Activated CD8-positive, alpha-beta T cell treated with anti-CD3 and anti-CD28 coated beads for 36 hours (primary cell): ENCODE measurements at places on chromosomes 7 and 10. TPM values are rescaled to one million over a fixed set of nuclear protein-coding genes. Genes with fewer than 3 reads are reported as not detected.

The MYOZ1 gene
- total RNA-seq, result not detected

DNA sequence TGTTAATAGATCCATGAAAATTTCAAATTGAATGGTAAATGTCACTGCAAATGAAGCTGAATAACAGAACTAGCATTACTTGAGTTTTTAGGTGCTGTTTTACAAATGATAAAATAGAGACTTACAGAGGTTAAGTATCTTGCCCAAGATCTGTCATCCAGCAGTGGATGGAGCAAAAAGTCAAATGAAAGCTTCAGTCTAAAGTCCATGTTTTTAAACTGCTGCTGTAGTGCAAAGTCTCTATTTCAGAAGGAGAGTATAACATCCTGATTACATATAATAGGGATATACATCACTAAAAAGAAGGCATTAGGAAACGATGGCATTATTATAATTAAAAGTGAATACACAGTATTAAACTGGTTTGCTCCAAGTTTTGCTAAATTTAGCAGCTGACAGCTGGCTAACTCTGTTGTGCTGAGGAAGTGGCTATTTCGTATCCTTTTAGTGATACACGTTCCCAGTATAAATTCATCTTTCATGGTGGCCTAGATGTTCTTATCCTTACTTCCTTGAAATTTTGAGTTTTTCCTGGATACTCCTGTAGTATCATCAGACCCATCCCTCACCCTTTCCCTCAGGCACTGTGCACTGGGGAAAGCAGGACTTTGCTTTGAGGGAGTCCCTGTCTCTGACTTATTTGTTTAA is 603.2 kb downstream of the MAGI2 start:
- H3K27ac ChIP-seq, result no peak overlapping the region
- no peaks in the 10 kb centered on the region for H3K36me3 ChIP-seq
- no peak overlapping the region for H3K4me3 ChIP-seq
- DNase-seq, result no peak
- no peaks in the 10 kb centered on the region for H3K27me3 ChIP-seq
- no peaks in the 10 kb centered on the region for H3K4me1 ChIP-seq

DNA sequence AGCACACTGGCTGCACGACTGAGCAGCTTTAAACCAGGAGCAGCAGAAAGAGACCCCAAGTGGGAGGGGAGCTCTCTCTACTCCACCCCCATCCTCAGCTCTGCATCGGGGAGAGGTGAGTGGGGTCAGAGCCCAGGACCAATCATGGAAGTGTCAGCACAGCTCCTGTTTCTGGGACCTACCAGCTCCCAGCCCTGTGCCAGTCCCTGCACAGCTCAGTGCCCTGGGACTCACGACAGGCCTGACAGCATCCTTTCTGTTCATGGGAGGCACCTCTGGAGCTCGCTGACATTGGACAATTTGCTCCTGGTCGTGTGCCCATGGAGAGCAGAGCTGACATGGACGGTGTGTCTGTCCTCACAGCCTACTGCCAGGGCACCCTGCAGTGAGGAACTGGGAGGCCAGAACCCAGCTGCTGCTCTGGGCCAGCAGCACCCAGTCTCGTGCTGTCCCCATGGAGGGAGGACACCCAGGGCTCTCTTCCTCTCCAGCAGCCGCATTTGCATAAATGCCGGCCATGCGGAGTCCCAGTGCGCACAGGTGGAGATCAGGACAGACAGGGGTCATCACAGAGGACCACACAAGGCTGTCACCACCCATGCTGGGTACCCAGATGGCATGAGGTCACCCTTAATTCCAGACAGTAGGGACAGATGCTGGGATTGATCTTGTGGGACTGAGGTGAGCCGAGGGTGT is 45.9 kb upstream of the MSMB start:
- peaks cover 2% of the 10 kb centered on the region for H3K36me3 ChIP-seq
- no peak overlapping the region for H3K4me3 ChIP-seq
- DNase-seq, result peak; percentile 12
- H3K27ac ChIP-seq, result peak overlapping the region; percentile 70
- H3K27me3 ChIP-seq, result no peaks in the 10 kb centered on the region

GRCh38 chr7:148940702-148941597 is 56.9 kb upstream of the EZH2 start:
- DNase-seq, result peak; percentile 84
- H3K4me3 ChIP-seq, result peak overlapping the region; percentile 98
- H3K27ac ChIP-seq, result peak overlapping the region; percentile 100

DNA sequence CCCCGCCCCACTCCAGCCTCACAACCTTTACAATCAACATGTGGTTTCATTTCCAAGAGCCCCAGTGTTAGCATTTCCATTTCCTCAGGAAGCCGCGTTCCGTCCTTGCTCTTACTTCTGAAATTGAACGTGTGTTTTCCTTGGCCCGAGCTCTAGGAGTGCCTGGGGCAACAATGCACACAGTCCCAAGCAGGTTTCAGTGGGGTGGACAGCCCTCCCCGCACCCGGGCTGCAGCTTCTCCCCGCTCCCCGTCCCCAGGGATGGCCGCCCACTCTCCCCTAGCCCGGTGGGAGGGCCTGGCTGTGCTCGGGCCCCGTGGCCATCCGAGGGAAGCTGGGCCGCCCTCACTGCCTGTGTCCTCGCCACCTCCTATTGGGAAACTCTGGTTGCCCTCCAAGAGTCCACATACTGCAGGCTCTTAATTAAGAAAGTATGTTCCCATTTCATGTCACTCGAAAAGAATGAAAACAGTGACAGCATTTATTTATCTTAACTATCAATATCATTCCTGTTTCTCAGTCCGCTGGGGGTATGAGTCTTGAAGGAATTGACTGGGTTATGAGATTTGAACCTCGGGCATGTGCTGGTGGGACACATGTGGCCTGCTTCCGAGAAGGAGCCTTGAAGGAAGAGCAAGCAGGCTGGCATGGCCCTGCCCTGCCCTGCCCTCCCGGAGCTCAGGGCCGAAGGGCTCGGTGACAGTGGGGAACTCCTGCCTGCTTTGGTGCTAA is 163.8 kb downstream of the GRK5 start:
- H3K27me3 ChIP-seq, result no peaks in the 10 kb centered on the region
- no peak for DNase-seq
- H3K36me3 ChIP-seq, result no peaks in the 10 kb centered on the region
- peaks cover 14% of the 10 kb centered on the region for H3K4me1 ChIP-seq

The TLX1 gene
- not detected for total RNA-seq

DNA sequence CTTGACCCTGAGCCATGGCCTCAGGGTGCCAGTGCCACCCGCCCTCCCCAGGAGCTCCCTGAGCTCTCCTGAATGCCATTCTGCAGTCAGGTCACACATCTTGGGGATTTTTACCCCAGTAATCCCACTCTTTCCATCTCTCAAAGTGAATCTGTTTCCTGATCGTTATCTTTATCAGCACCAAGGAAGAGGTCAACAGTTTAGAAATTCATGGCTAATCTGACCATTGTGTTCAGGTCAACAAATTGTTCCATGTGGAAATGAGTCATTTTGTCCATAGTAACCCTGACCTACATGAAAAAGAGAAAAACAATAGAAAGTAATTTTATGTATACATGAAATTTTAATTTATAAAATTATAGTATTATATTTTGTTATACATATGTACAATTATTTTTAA is 28.8 kb upstream of the ZNF488 start:
- DNase-seq, result no peak
- no peak overlapping the region for H3K27ac ChIP-seq
- no peak overlapping the region for H3K4me3 ChIP-seq
- no peaks in the 10 kb centered on the region for H3K27me3 ChIP-seq
- no peaks in the 10 kb centered on the region for H3K36me3 ChIP-seq
- no peaks in the 10 kb centered on the region for H3K4me1 ChIP-seq

The UNCX gene
- total RNA-seq, result not detected

The EIF4EBP2 gene
- 23.5 TPM for total RNA-seq

GRCh38 chr10:102492983-102493382 is 9.5 kb downstream of the ACTR1A start:
- DNase-seq, result no peak
- H3K27ac ChIP-seq, result peak overlapping the region; percentile 45
- H3K36me3 ChIP-seq, result peaks cover 4% of the 10 kb centered on the region
- H3K4me3 ChIP-seq, result no peak overlapping the region

- H3K27ac ChIP-seq, result no peak overlapping the region
- H3K4me3 ChIP-seq, result no peak overlapping the region
- no peaks in the 10 kb centered on the region for H3K27me3 ChIP-seq
- H3K36me3 ChIP-seq, result peaks cover 29% of the 10 kb centered on the region
- H3K4me1 ChIP-seq, result peaks cover 12% of the 10 kb centered on the region
These were observed 14.8 kb downstream of the ANXA7 start for GRCh38 chr10:73399063-73399462.

GRCh38 chr10:1273372-1274105 is 217.4 kb downstream of the WDR37 start:
- DNase-seq, result no peak
- H3K36me3 ChIP-seq, result no peaks in the 10 kb centered on the region
- no peak overlapping the region for H3K4me3 ChIP-seq
- H3K4me1 ChIP-seq, result peaks cover 2% of the 10 kb centered on the region
- no peaks in the 10 kb centered on the region for H3K27me3 ChIP-seq
- no peak overlapping the region for H3K27ac ChIP-seq

DNA sequence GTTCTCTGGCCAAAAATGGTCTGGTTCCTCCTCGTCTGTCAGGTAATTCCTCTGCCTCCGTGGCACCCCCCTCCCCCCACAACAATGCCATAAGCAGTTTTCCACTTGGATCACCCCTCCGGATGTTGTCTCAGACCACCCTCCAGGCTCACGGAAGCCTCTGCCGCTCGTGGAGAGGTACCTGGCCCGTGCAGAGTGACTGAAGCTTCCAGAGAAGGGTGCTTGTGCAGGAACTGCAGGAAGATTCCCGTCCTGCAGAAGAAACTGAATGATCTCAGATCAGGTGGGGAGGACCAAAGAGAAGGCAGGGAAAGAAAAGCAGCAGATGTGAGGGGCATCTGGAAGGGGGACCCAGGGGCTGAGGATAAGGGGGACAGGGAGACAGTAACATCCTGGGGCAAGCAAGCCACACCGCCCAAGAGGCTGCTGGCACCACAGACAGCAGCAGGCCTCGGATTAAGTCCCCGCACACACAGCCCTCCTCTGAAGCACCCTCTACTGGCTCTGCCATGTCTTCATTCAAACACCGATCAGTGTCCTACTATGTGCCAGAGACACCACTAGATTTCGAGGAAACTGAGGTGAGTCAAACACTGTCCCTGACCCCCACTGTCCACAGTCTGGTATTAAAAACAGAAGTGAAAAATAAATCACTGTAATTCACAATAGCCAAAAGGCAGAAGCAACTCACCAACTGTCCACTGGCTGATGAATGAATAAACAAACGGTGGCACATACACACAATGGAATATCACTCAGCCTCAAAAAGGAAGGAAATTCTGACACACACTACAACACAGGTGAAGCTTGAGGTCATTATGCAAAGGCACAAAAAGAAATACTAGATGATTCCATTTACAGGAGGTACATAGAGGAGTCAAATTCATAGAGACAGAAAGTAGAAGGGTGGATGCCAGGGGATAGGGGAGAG is 26.4 kb downstream of the KIAA1549 start:
- no peak for DNase-seq
- no peaks in the 10 kb centered on the region for H3K36me3 ChIP-seq
- no peak overlapping the region for H3K4me3 ChIP-seq
- no peaks in the 10 kb centered on the region for H3K4me1 ChIP-seq
- H3K27ac ChIP-seq, result no peak overlapping the region
- peaks cover 1% of the 10 kb centered on the region for H3K27me3 ChIP-seq

The SPAG6 gene
- not detected for total RNA-seq

DNA sequence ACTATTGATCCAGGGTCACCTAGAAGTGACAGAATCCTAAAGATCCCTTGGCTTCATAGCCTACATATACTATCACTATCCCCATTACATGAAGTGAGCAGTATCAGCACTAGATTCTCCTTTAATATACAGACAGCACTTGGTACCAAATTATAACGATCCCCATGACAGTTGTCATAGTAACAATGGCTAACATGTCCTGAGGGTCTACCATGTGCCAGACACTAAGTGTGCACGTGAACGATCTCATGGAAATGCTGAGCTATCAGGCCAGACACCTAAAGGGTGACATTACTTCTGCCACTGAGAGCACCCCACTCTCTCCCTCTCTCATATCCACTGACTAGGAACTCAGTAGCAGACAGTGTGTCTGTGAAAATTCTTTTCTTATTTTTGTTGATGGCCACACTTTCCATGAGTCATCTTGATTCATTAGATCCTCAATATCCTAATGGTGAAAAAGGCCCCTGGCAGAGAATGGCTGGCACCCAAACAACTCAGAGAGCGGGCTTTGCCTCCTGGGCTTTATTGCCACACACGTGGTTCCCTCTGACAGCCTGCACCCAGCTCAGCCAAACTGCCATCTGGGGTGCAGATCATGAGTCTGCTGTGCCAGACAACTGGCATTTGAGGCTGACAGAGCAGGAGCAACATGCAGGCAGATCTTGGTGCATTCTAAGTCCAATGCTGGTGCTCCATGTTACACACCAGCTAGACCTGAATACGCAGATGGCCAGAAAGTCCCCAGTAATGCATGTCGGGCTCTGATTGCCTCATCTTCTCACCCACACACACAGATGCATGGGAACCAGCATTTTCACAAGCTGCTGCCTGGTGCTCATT is 176.3 kb downstream of the DGKI start:
- no peak overlapping the region for H3K4me3 ChIP-seq
- H3K36me3 ChIP-seq, result no peaks in the 10 kb centered on the region
- H3K27me3 ChIP-seq, result peaks cover 16% of the 10 kb centered on the region
- H3K27ac ChIP-seq, result no peak overlapping the region

- H3K4me3 ChIP-seq, result peak overlapping the region; percentile 95
- DNase-seq, result no peak
- peak overlapping the region; percentile 92 for H3K27ac ChIP-seq
- peaks cover 16% of the 10 kb centered on the region for H3K36me3 ChIP-seq
- H3K27me3 ChIP-seq, result no peaks in the 10 kb centered on the region
These were observed 962 bp downstream of the ZKSCAN1 start for GRCh38 chr7:100016215-100016901.

DNA sequence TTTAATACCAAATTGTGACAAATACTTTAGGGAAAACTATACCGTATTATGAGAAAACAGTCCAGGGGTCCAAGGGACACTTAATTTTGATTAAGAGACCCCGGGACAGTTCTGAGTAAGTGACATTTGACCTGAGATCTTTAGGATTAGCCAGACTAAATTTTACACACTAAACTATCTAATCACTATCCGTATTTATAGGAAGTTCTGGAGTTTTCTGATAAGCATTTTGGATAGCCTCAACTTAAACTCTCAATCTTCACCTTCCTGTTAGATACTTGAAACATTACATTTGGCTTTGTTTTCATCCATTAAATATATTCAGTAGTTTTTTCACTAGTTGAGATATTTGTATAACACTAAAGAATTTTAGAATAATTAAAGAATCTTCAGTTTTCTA is 5.4 kb downstream of the PIK3CG start:
- peaks cover 73% of the 10 kb centered on the region for H3K4me1 ChIP-seq
- peak overlapping the region; percentile 48 for H3K4me3 ChIP-seq
- H3K27me3 ChIP-seq, result no peaks in the 10 kb centered on the region

- DNase-seq, result no peak
- no peaks in the 10 kb centered on the region for H3K4me1 ChIP-seq
- no peaks in the 10 kb centered on the region for H3K36me3 ChIP-seq
- no peak overlapping the region for H3K4me3 ChIP-seq
- H3K27me3 ChIP-seq, result peaks cover 5% of the 10 kb centered on the region
- H3K27ac ChIP-seq, result no peak overlapping the region
These were observed 1.2 kb upstream of the SLC13A4 start for GRCh38 chr7:135729230-135729629.

- H3K27me3 ChIP-seq, result no peaks in the 10 kb centered on the region
- no peak overlapping the region for H3K27ac ChIP-seq
- H3K4me1 ChIP-seq, result no peaks in the 10 kb centered on the region
- H3K36me3 ChIP-seq, result peaks cover 1% of the 10 kb centered on the region
- DNase-seq, result no peak
- no peak overlapping the region for H3K4me3 ChIP-seq
These were observed 9.8 kb downstream of the TBXAS1 start for GRCh38 chr7:139838876-139839275.

The SVOPL gene
- not detected for total RNA-seq

The TRIM73 gene
- total RNA-seq, result 6.4 TPM
